ENCODE measurements at places on chromosomes 7 and 10.

DNA sequence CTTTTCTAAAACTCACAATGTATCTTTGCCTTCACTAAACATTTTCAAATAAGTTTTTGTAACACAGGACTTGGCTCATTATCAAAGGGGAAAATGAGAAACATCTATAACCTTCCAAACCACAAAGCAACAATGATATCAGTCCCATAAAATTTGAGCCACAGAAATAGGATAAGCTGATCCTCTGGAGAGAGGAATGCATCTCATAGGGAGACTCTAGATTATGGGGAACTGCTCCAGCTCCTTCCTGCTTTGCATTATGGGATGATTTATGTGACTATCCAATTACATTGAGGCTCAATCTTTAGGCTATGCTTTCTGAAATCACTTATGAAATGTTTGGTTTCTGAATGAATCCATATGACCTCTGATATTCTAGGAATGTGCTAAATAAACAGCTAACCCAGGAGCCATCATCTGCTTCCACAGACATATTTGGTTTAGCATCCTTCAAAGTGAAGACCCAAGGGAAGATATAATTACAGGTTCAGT lies 70.4 kb downstream of the CUBN start:
- DNase-seq: no peak

DNA sequence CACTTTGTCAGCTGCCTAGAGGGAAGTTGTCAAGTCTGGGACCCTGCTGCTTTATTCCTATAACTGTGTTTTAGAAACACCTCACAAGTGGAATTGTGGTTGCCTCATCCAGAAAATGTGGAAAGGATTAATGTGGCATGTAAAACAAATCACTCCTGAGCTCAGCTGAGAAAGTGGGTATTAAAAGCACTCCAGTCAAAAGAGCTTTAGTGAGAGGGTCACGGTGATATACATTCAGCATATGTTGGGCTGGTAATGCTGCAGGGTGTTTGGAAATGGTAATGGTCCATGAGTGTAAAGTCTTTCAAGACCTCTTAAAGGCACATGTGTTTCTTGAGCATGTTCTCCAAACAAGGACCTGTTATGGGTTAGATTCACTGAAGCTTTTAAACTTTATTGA lies 318.2 kb upstream of the MEOX2 start:
- DNase-seq: no peak

DNA sequence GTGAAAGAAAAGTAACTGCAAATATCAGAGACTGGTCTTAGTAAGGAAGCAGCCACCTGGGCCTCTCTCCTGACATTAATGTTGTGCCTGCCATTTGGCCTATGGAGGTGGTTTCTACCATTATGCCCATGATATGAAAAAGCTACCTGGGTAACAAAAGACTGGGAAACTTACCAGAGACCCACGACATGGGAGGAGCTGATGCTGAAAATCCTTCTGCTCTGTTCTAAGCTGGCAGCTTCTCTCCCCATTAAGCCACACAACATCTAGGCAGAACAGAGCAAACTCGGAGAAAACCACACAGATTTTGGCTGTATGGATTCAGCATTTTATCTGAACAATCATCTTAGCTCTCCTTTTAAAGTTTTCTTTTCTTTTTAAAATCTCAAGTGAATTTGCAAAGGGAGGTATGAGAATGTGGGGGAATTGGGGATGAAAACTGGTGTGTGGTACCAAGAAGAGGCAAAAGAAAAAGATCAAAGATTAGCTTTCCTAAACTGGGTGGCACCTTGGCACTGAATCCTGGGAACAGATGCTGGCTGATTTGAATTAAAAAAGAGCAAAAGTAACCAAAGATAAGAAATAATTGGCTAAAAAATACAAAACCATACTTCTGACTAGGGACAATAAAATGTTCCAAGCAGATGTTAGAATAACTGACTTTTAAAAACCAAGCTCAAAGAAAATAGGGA lies 128.6 kb upstream of the ANKRD1 start:
- peak; percentile 42 for DNase-seq

GRCh38 chr7:117143580-117143979 lies 179.3 kb downstream of the WNT2 start:
- DNase-seq: no peak

DNA sequence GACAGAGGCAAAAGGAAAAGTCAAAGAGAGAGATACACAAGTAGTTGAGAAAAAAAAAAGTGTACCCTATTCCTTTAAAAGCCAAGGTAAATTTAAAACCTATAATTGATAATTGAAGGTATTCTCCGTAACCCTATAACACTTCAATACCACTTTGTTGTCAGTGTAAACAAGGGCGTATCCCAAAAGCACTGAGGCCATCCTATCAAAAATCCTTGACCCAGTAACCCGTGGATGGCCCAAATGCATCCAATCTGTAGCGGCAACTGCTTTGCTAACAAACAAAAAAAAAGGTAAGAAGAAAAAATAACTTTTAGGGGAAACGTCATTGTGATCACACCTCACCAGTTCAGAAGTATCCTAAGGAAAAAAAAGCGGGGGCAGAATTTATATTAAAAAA lies 5.1 kb upstream of the NAPEPLD start:
- no peak for DNase-seq

DNA sequence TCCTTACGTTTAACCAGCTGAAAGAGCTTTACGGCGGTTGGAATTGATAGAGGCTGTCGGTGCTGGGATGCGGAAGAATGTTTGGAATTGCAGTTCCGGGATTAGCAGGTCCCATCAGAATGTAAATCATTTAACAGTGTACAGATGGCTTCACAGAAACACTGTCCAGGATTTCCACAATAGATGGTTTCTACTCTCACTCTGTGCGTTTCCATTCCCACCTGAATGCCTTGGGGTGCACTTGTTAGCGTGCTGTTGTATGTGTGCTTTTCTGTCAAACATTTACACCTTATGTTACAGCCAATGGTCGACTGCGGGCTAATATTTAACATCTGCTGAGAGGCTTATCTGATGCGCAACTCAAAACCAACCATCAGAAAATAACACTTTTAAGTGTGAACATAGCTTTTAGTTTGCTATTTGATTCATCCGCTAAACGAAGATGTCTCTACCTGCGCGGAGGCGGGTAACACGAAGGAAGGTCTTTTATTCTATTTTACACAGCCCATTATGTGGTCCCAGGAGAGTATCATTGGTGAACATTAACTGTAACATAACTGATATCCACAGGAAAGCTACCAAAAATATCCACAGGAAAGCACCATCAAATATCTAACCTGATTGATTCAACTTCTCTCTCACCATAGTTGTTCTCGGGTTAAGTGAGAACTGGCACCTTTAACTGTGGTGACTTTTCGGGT lies 179.0 kb downstream of the PRPF18 start:
- no peak for DNase-seq

DNA sequence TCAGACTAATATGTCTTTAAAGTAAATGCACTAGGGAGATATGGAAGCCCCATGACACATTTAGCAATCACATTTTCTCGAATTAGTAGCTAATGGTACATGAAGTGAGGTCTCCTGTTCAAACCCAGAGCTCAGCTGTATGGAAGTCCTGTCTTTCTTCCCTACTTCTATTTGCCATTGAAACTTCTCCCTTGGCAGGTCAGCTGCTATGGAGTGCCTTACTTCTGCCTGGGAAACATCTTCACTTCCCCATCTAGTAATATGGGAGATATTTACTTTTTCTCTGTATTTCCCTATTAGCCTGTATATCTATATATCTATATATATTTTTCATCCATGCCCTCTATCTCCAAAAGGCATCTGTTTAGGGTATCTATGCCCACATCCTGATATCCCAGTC lies 225.3 kb upstream of the INHBA start:
- DNase-seq: no peak

GRCh38 chr10:98293550-98294269 lies 25.7 kb upstream of the LOXL4 start:
- DNase-seq: no peak

- no peak for DNase-seq
These were observed 139.5 kb downstream of the SEMA3E start for GRCh38 chr7:83509255-83510021.

DNA sequence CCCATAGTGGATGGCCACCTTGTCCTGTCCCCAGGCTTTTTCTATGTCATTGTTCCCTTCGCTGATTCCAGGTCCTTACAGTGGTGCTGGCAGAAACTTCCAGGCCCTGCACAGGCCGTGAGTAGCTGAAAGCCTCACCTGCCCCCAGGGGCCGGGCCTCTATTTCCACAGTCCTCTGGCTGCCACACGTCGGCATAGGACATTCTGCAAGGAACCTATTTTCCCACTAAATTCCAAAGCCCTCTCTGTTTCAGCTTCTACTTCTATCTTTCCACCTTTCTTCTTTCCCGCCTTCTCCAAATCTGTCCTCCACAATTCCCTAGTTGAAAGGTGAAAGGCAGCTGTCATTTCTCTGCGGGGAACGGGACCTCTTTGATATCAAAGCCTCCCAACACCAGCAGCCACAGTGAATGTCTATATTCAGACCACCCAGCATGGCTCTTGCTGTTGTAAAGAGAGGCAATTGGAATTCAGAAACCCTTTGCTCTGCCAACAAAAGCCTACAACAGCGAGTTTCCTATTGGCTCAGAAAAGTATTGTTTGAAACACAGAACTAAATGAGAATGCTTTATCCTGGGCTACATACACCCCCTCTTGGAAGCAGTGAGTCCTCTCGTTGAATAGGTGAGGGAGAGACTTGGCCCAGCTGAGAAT lies 607.7 kb downstream of the GALNT17 start:
- DNase-seq: no peak

DNA sequence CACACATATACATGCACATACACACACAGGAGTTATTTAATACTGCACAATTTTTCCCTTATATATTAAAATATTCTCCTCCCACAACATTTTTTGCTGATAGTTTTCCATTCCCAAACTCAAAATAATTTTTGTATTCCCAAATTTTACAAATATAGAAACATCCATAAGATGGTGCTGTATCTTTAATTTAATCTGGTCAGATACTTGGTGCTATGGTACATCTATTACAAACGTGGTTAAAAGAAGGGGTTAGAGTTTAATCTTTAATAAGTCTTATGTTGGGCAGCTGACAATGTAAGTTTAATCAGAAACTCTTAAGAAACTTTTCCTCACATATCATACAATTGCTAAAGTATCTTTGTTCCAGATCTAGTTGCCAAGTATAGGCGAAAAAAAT lies 10.2 kb upstream of the CADPS2 start:
- DNase-seq: no peak

DNA sequence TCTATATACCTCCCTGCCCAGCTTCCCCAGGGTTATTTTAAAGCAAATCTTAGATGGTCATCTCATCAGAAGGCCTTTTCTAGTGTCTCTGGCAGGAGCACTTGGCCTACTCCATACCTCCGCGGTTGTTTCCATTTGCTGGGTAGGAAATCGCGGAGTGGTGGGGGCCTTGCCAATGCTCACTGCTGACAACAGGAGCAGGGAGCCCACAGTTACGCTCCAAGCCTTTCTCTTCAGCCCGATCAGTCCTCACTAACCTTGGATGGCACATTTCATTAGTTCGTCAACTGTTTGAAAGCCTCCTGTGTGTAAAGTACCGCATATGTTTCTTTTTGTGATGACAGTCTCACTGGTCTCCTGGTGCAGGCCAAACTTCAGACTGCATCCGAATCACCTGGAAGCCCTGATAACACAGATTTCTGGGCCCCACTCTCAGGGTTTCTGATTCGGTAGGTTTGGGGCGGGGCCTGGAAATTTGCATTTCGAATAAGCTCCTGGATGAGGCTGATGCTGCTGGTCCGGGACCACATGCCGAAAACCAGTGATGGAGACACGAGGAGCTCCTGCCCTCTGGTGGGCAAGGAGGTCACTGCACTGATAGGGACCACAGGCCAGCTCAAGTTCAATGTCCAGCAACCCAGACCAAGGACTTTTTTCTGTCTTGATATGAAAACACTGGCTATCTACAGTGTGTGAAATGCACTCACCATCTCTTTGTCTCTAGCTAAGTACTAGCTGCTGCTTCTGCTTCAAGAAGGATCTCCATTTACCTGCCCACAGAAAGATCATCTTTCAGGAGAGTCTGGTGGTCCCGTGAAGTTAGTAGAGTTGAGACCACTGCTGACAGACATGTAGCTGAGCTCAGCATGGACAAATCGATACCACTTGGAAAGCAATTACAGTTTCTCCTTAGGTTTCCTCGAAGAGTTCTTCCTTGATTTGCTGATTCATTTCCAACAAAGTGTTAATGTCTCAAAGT lies 14.0 kb downstream of the LRGUK start:
- DNase-seq: no peak

GRCh38 chr10:75967491-75967890 lies 536.1 kb downstream of the LRMDA start:
- no peak for DNase-seq

DNA sequence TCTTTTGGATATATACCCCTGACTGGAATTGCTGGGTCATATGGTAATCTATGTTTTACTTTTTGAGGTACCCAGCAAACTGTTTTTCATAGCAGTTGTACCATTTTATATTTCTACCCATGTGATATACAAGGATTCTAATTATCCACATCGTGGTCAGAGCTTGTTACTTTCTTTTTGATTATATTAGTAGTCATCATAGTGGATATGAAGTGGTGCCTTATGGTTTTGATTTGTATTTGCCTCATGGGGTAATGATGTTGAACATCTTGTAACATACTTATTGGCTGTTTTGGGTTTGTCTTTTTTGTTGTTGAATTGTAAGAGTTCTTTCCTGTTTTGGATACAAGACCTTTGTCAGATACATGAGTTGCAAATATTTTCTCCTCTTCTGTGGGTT lies 51.7 kb downstream of the MAPK8 start:
- no peak for DNase-seq

DNA sequence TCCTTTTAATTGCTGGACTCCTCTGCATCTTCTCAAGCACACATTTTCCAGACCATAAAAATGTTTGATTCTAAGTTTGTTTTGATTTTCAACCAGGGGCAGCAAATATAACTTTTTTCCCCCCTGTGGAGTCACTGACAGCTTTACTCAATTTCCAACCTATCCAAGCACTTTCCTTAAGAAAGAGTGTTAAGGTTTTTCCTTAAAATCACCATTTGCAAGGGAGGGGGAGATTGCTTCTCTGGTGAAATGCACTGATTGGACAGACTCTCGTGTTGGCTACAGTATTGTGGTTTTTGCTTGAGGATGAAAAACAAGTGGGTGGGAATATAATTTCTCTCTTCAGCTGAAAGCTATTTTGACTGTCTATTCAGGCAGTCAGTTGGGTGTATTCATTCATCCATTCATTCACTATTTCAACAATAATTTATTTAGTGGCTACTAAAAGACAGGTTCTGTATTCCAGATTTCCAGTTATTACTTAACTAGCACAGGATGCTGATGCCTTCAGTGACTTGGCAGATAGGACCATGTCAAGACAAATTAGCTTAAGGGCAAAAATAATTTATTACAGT lies 146.3 kb downstream of the BAMBI start:
- no peak for DNase-seq

All from DMS 273 treated with DMSO at 0.1 percent for 48 hours (cell line).